Mesothelial cell of epicardium (in vitro differentiated cells): ENCODE measurements at places on chromosomes 4 and X. TPM values are rescaled to one million over a fixed set of nuclear protein-coding genes. Genes with fewer than 3 reads are reported as not detected.

Gene EPGN
- 7.8 to 8.3 TPM (median 8.0 TPM) in 3 replicates for total RNA-seq

Gene MAP3K15
- 1.3 to 1.6 TPM (median 1.4 TPM) in 3 replicates for total RNA-seq

Gene DRD5
- total RNA-seq: 0.09 TPM in 2 of 3 replicates, not detected in the other

Gene PCDH7
- total RNA-seq: 74.3 to 78.8 TPM (median 76.7 TPM) in 3 replicates

Gene TBC1D8B
- total RNA-seq: 7.1 to 8.7 TPM (median 7.2 TPM) in 3 replicates

Gene FAM50A
- 52.5 to 57.6 TPM (median 54.1 TPM) in 3 replicates for total RNA-seq

Gene GSX2
- total RNA-seq: not detected in 3 replicates

DNA sequence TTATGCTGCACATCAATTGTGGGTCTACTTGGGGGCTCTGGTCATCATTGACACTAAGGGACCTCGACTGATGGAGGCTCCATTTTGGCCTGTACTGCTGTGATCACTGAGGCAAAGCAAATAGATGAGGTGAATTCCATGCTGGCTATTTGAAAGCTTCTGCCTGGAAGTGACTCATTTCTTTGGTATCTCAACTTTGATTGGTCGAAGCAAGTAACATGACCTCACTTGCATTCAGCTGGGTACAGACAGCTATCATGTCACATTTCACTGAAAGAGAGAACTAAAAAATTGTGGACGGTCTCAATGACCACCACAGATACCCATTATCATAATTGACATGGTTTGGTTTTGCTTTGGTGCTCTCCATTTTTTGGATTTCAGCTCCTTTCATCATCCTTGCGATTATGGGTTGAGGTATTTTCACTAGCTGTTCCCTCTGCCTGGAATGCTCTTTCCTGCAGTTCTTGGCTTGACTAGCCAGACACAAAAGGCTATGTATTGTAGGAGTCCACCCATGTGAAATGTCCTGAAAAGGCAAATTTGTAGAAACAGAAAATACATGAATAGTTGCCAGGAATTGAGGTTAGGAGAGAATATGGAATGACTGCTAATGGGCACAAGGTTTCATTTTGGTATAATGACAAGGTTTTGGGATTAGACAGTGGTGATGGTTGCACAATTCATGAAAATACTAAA lies 369.2 kb upstream of the LCORL start:
- H3K27me3 ChIP-seq: no peaks in the 10 kb centered on the region
- H3K27ac ChIP-seq: no peak overlapping the region
- peaks cover 12% of the 10 kb centered on the region for H3K4me1 ChIP-seq
- DNase-seq: no peak
- no peak overlapping the region for H3K4me3 ChIP-seq

GRCh38 chr4:105544520-105545286 lies 7.7 kb upstream of the ARHGEF38 start:
- no peak overlapping the region for H3K4me3 ChIP-seq
- peak overlapping the region; percentile 91 for H3K27ac ChIP-seq
- H3K4me1 ChIP-seq: peaks cover 44% of the 10 kb centered on the region
- H3K27me3 ChIP-seq: peaks cover 2% of the 10 kb centered on the region

GRCh38 chrX:39115166-39115565 lies 313.9 kb downstream of the MID1IP1 start:
- no peaks in the 10 kb centered on the region for H3K4me1 ChIP-seq
- H3K36me3 ChIP-seq: no peaks in the 10 kb centered on the region
- no peaks in the 10 kb centered on the region for H3K27me3 ChIP-seq
- H3K27ac ChIP-seq: no peak overlapping the region

- H3K27ac ChIP-seq: no peak overlapping the region
- DNase-seq: no peak
- H3K36me3 ChIP-seq: peaks cover 61% of the 10 kb centered on the region
- H3K4me1 ChIP-seq: no peaks in the 10 kb centered on the region
- no peak overlapping the region for H3K4me3 ChIP-seq
These were observed 9.7 kb downstream of the OCIAD2 start for GRCh38 chr4:48896845-48897244.

DNA sequence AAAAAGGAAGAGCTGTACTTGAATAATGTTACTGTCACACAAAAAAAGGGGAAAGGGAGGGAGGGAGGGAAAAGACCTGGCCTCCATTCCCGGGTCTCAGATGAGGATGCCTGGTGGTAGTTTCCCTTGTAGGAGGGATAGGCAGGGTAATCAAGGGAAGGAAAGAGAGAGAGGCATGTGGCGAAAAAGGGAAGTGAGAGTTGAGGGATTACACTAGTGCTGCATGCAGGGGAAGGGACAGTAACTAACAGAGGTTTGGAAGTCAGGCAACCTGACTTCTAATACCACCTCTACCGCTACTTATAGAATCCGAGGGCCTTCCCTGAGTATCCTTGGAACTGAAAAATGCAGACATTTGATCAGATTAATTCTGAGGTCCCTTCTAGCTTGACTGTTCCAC lies 821.7 kb upstream of the FTHL17 start:
- DNase-seq: no peak
- H3K27me3 ChIP-seq: no peaks in the 10 kb centered on the region
- no peaks in the 10 kb centered on the region for H3K36me3 ChIP-seq

- no peak for DNase-seq
These were observed 6.4 kb downstream of the FAM200B start for GRCh38 chr4:15688051-15688450.

DNA sequence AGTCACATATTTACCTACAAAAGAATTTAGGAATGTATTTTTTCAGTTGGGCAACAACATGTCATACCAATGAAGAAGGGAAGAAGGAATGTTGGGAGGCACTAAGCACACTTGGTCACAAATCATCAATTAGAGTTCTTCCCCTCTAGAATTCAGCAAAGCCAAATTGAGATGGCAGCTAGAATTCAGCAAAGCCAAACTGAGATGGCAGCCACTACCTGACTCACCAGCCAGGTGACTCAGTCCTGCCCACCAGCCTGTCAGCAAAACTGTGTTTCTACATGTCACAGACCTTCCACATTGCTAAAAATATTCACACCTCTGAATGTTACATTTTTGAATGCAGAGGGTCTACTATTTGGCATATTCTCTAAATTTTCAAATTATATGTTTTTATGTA lies 63.2 kb upstream of the NOCT start:
- no peak overlapping the region for H3K27ac ChIP-seq
- H3K4me1 ChIP-seq: peaks cover 7% of the 10 kb centered on the region
- no peaks in the 10 kb centered on the region for H3K36me3 ChIP-seq

GRCh38 chr4:16603178-16603577 lies 295.3 kb downstream of the LDB2 start:
- no peaks in the 10 kb centered on the region for H3K4me1 ChIP-seq
- no peaks in the 10 kb centered on the region for H3K27me3 ChIP-seq
- no peak overlapping the region for H3K4me3 ChIP-seq
- H3K27ac ChIP-seq: no peak overlapping the region
- DNase-seq: no peak

DNA sequence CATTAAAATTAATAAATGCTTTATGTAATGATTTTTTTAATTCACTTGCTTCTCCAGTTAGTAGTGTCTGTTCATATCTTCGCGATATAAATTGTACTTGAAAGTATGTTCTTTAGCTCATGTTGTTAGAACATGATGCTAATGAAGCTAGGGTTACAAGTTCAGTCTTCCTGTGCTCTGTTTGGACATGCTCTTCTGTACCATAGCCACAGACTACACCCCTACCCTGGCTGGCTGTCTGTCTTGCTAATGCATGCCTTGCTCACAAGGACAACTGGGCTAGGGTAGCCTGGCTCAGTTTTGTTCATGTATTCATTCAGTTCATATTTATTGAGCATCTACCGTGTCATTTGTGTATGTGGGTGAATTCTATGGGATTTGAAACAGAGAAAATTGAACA lies 50.8 kb upstream of the MTMR1 start:
- H3K4me1 ChIP-seq: peaks cover 7% of the 10 kb centered on the region
- H3K36me3 ChIP-seq: peaks cover 6% of the 10 kb centered on the region
- H3K27ac ChIP-seq: no peak overlapping the region
- no peaks in the 10 kb centered on the region for H3K27me3 ChIP-seq

DNA sequence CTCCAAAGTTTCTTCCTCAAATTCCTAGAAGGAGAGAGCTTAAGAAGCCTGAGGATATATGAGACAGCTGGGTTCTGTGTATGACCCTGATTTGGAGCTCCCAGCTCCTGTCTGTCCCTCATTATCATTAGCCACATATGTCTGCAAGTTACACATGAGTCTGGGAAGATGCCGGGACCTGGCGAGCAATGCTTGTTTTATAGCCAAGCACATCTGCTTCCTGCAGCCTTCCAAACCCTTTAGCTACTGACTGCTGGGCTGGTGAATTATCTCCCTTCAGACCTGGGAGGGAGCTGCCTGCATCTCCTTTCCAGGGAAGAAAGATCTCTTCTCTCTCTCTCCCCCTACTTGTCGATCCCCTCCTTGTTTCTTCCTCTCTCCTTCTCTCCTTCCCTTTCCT lies 556.7 kb upstream of the BOD1L1 start:
- no peak overlapping the region for H3K4me3 ChIP-seq
- peaks cover 17% of the 10 kb centered on the region for H3K4me1 ChIP-seq
- H3K27ac ChIP-seq: no peak overlapping the region

DNA sequence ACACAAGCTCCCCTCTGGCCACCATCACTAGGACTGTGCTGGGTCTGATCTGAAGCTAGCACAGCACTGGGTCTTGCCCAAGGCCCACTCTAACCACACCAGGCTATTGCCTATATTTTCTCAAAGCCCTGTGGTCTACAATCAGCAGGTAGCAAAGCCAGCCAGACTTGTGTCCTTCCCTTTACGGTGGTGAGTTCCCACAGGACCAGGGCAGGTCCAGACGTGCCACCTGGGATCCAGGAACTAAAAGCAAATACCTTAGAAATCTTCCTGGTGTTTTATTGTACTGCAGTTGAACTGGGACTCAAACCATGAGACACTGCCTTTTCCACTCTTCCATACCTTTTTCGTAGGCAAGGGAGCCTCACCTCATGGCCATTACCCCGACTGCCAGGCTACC lies 9.0 kb upstream of the MAGEC2 start:
- no peaks in the 10 kb centered on the region for H3K36me3 ChIP-seq
- H3K27ac ChIP-seq: no peak overlapping the region
- no peak overlapping the region for H3K4me3 ChIP-seq
- no peaks in the 10 kb centered on the region for H3K4me1 ChIP-seq
- DNase-seq: no peak
- H3K27me3 ChIP-seq: no peaks in the 10 kb centered on the region

- H3K27me3 ChIP-seq: no peaks in the 10 kb centered on the region
- H3K27ac ChIP-seq: peak overlapping the region; percentile 91
- DNase-seq: no peak
- H3K4me3 ChIP-seq: peak overlapping the region; percentile 81
These were observed 777 bp upstream of the CASK start for GRCh38 chrX:41923978-41924683.

DNA sequence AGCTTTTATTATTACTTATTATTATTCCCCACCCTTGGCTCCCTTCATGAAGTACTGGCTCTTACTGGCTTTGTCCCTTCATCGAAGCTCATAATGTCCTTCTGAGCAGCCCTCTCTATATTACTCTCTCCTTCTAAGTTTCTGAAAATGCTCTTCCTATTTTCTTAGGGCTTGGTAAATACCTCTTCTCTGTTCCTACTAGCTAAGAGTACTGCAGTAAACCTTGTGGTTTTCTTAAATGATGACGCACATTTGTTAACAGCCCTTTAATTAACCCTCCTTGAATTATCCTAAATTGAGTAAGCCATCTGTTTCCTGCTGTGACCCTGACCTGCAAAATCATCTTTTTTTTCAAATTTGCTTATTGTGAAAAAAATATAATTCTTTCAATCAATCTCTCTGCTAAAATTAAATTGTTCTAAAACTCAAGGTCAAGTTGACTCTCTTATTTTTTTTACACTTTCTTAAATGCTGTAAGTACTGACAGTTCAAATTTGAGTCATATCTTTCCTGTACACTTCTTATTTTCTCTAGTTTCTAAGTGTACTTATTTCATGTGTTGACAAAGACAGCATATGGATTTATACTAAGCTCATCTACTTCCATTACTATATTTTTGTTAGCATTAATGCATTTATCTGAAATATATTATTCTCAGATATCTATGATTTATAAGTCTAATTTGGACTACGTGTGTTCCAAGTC lies 148.9 kb downstream of the ADAM29 start:
- no peak for DNase-seq
- H3K27me3 ChIP-seq: no peaks in the 10 kb centered on the region
- H3K4me3 ChIP-seq: no peak overlapping the region
- H3K36me3 ChIP-seq: no peaks in the 10 kb centered on the region
- H3K27ac ChIP-seq: no peak overlapping the region

DNA sequence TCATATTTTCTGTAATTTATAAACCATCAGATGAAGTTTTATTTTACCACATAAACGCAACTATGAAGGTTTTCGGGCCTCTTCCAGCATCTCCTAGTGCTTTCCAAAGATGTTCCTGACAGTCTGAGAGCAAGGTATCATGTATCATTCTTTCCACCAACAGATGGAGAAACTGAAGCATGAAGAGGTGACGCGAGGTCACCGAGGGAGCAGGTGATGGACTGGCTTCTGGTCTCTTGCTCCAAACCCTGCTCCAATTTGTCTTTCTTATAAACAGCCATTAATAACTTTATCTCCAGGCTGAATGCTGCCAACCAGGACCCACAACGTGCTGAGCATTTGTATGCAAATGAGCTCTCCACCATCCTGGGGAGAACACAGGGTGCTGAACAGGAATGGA lies 86.3 kb upstream of the MAML3 start:
- H3K27me3 ChIP-seq: no peaks in the 10 kb centered on the region
- peaks cover 75% of the 10 kb centered on the region for H3K4me1 ChIP-seq
- no peak for DNase-seq

DNA sequence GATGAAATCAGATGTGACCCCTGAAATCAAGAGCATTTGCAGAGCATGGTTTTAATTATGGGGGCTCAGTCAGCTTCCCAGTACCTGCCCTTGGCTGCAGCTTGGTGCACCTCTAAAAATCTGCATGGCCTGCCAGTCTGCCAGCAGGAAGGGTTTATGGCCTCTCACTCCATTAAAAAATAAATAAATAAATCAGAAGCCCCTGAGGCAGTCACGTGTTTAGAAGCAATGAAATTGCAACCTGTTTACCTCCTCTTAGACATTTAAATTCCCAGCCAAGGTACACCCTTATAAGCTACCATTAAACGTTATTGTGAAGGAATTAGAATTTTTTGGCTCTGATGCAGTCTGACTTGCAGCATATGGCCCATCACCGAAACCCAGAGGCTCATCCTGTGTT lies 114.0 kb upstream of the LDB2 start:
- no peaks in the 10 kb centered on the region for H3K36me3 ChIP-seq
- no peaks in the 10 kb centered on the region for H3K27me3 ChIP-seq
- no peak for DNase-seq
- H3K27ac ChIP-seq: no peak overlapping the region
- H3K4me1 ChIP-seq: peaks cover 4% of the 10 kb centered on the region

GRCh38 chr4:6641971-6642320 lies 1.5 kb downstream of the MRFAP1 start:
- H3K36me3 ChIP-seq: peaks cover 17% of the 10 kb centered on the region
- no peaks in the 10 kb centered on the region for H3K27me3 ChIP-seq
- no peak for DNase-seq
- H3K4me1 ChIP-seq: peaks cover 29% of the 10 kb centered on the region
- peak overlapping the region; percentile 99 for H3K4me3 ChIP-seq

DNA sequence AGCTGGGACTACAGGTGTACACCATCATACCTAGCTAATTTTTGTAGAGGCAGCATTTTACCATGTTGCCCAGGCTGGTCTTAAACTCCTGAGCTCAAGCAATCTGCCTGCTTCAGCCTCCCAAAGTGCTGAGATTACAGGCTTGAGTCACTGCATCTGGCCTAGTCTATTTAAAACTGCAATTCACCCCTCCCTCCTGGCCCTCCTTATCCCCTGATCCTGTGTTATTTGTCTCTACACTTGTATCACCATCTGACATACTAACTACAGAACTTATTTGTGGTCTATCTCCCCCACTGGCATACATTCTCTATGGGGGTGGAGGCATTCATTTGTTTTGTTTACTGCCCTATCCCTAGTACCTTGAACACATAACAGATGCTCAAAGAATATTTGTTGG lies 23.7 kb downstream of the CC2D2A start:
- H3K4me1 ChIP-seq: peaks cover 5% of the 10 kb centered on the region
- no peak overlapping the region for H3K4me3 ChIP-seq
- no peaks in the 10 kb centered on the region for H3K27me3 ChIP-seq
- no peak overlapping the region for H3K27ac ChIP-seq
